Dermis microvascular lymphatic vessel endothelial cell (primary cell): ENCODE measurements at places on chromosomes 11 and 22.

DNA sequence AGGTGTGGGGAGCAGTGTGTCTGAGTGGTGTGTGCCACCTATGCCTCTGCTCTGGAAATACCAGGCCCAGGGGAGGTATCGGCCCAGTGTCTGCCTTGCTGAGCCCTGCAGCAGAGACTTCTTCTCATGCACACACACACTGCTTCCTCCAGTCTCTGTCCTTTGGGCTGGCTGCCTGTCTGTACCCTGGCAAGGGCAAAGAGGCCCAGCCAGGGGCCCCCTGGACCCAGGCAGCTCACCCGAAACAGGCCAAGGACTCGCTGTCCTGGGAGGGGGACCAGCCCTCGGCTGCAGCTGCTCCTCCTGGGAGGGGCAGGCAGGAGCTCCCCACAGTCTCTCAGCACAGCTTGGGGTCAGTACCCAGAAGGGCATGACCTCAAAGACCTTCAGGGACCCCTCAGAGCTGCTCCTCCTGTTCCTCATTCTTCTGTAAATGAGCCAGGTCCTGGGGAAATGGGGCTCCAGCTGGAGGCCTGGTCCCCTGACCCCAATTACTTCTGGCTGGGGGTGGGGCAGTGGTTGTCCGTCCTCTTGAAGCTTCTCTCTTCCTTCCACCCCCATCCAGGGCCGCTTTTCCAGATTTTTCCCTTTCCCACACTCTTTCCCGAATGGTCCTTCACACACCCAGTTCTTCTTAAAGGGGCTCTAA lies 24.5 kb upstream of the ALX4 start:
- no peak for DNase-seq

DNA sequence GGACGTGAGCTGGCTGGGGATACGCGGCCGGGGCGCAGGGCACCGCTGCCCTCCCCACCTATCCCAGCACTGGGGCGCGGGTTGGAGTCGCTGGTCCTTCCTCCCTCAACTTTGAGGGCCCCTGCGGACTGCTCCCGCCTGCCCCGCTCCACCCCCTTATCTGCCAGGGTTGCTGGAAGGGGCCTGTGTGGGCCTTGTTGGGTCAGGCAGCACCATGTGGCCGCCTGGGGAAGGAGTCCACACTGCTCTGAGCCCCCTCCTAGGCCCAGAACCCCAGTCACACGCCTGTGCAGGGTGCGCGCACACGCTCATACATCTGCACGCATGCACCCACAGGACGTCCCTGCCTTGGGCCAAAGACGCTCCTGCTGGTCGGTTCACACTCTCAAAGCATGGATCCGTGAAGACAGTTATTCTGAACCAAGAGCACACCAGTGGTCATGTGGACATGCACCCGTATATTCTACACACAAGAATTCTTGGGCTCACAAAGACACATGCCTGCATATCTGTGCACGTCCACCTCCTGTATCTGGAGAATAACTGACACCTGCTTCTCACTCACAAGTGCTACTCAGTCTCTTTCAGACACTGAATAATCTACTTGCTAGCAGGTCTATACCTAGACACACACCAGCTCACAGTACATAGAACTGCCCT lies 710 bp downstream of the TUB start:
- no peak for DNase-seq

DNA sequence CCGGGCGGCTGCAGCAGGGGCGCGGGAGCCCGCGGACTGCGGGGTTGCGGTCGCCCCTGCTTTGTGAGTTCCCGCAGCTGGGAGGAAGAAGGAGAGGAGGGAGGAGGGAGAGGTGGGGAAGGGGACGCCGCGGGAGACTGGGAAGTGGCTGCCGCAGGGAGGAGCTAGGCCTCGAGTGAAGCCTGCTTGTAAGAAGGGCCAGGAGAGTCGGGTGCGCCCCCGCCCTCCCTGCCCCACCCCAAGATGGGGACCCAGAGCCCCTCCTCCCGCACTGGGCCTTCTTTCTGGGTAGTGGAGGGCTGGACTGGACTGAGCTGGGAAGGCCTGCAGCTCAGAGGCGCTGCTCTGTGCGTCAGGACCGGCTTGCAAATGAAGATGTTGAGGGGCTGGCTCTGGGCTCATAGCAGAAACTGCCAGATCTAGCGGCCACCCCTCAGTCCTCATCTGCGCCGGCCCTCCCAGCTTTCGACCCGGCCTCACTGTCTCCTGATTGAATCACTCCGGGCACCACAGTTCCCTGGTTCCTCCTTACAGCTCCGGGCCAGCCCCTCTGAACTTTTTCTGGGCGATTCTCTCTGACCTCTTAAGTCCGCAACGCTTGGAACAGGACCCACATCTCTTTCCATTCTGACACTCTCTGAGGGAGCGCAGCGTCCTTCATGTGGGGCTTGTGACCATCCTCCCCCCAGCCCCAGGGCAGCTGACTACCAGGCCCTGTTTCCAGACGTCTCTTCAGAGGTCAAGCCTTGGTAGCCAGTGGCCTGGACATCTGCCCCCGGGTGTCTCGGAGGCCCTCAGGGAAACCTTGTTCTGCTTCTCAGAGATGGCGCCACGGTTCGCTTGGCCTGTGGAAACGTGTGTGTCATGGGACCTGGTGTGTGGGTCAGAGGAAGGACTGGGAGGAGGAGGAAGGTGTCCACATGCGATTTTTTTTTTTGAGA lies 21.9 kb downstream of the SERPINH1 start:
- no peak for DNase-seq

DNA sequence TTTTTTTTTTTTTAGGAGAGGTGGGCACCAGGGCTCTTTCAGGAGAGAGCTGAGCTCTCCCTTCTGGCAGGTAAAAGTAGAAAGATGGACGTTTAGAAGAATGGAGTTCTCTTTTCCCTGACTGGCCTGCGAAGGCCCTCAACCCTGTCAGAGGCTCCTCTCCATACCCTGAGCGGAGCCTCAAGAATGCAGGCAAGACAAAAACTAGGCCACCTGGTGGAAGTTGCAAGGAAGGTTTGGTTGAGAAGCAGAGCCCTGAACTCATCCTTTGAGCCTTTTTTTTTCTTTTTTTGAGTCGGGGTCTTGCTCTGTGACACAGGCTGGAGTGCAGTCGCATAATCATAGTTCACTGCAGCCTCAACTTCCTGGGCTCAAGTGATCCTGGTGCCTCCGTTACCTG lies 1.4 kb downstream of the OTOG start:
- no peak for DNase-seq
